ENCODE measurements at places on chromosomes 4 and X.

- H3K27ac ChIP-seq: no peak overlapping the region
- peaks cover 23% of the 10 kb centered on the region for H3K4me1 ChIP-seq
- H3K36me3 ChIP-seq: no peaks in the 10 kb centered on the region
Observed at GRCh38 chr4:1778642-1779392, 14.3 kb upstream of the FGFR3 start.

- no peak for DNase-seq
- H3K4me3 ChIP-seq: no peak overlapping the region
- no peaks in the 10 kb centered on the region for H3K27me3 ChIP-seq
- H3K36me3 ChIP-seq: no peaks in the 10 kb centered on the region
- H3K4me1 ChIP-seq: no peaks in the 10 kb centered on the region
Observed at GRCh38 chr4:15132739-15133138, 130.5 kb downstream of the CPEB2 start.

DNA sequence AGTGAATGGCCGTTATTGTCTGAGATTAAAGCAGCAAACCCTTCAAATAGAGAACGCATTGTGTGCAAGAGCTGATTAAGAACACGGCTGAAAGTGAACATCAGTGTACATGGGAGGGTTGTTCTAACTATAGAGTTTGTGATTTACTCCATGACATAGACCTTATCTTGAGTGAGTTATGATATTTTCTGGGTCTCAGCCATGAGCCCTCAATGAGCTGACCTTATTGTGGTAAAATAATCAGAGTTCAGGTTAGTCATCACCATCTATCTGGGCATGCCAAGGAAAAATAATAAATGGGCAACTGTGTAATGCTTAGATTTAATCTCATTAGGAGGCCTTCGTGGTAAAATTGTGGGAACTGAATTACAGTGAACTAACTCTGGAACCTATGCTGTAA, 33.2 kb upstream of the CLDN24 start:
- no peak overlapping the region for H3K27ac ChIP-seq
- no peak for DNase-seq
- no peaks in the 10 kb centered on the region for H3K27me3 ChIP-seq
- no peak overlapping the region for H3K4me3 ChIP-seq
- no peaks in the 10 kb centered on the region for H3K36me3 ChIP-seq

DNA sequence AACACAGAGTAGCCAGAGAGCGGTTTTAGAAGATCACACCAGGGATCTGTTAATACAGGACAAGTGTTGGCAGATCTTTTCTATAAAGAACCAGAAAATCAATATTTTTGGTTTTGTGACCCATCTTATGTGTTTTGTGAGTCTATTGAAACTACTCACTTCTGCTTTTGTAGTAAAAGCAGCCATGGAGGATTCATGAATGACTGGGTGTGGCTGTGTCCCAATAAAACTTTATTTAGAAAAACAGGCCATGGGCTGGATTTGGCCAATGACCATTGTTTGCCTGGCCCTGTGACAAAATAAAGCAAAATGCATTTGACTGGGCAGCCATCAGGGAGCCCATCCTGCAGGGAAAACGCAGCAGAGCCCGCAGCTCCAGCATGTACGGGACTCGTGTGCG, 99.9 kb upstream of the ADRA2C start:
- H3K4me1 ChIP-seq: no peaks in the 10 kb centered on the region
- H3K27me3 ChIP-seq: no peaks in the 10 kb centered on the region
- no peak overlapping the region for H3K27ac ChIP-seq
- no peak overlapping the region for H3K4me3 ChIP-seq

DNA sequence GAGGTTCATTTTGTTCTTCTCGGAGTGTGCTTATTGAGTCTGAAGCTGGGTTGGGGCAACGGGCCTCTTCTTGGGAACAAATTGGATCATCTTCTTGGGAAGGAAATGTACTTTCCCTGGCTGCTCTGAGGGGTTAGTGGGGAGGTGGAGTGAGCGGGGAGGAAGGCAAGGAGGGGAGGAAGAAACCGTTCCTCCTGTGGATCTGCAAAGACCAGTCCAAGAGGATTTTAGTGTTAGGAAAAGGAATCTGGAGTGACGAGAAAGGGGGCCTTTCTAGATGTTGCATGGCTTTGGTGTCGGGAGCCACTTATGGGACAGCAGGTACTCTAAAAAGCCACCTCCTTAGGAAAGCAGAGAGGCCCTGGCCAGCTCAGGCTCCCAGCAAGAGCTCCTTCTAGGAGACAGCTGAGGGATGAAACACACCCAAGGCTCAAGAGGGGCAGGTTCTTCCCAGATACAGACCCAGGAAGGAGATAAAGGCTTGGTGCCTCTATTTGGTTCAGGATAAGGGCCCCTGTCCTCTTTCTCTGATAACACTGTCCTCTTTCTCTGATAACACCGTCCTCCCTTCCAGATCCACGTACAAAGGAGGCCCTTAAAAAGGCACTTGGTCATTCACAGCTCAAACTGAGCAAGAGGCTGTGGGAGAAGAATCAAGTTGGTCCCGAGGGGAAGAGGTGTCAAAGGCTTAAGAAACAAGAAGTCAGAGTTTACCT, 451 bp downstream of the SOD3 start:
- H3K4me3 ChIP-seq: peak overlapping the region; percentile 29
- no peaks in the 10 kb centered on the region for H3K36me3 ChIP-seq
- peaks cover 45% of the 10 kb centered on the region for H3K4me1 ChIP-seq

DNA sequence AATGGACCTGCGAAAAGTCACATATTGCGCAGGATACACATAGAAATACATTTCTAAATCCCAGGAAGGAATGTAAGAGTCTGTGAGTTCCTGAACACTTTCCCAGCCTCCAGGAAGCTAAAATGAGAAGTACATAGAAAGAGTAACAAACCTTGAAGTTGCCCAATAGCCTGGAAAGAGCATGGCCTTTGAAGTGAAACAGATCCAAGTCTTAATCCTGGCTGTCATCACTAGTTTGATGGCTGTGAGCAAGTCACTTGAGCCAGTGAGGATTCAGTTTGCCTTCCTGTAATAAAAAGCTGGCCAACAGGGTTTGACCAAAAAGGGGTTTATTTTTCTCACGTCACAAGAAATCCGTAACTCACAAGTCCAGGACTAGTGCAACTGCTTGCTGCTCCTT, 69.8 kb downstream of the ARHGEF38 start:
- no peaks in the 10 kb centered on the region for H3K27me3 ChIP-seq
- H3K36me3 ChIP-seq: no peaks in the 10 kb centered on the region
- no peaks in the 10 kb centered on the region for H3K4me1 ChIP-seq
- no peak for DNase-seq
- H3K4me3 ChIP-seq: no peak overlapping the region

Data from vagina (tissue), 2 donors.